ENCODE measurements at places on chromosomes 13 and 19.

GRCh38 chr19:48611872-48612271 is 3.0 kb downstream of the FAM83E start:
- no peak for DNase-seq

GRCh38 chr19:1435378-1435989 is 2.7 kb upstream of the RPS15 start:
- DNase-seq, result no peak

- no peak for DNase-seq
Observed at GRCh38 chr13:48398450-48399095, 14.3 kb downstream of the LPAR6 start.

GRCh38 chr13:29782798-29783197 is 67.6 kb downstream of the UBL3 start:
- DNase-seq, result no peak

DNA sequence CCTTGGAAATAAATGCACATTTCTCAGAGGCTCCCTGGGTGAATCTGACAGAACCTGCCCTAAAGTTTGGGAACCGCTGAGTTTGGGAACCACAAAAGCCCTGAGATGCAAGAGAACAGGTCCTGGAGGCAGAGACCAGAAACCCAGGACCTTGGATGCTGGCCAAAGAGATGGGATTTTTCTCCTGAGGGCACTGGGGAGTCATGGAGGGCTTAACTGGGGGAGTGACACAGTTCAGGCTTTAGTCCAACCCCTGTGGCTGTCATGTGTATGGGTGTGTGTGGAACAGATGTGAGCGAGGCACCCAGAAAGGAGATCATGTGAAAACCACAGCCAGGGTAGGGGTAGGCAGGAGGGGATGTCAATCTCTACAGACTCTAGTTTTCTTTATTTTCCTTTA is 3.9 kb upstream of the NCCRP1 start:
- DNase-seq, result no peak
